ENCODE measurements at places on chromosomes 1 and 21. TPM values are rescaled to one million over a fixed set of nuclear protein-coding genes. Genes with fewer than 3 reads are reported as not detected.

The DYRK3 gene
- total RNA-seq: 39.4 TPM

GRCh38 chr1:65844296-65844695, 51.6 kb downstream of the PDE4B start:
- no peak for DNase-seq

- DNase-seq: no peak
Measured at GRCh38 chr1:157240495-157241184, 102.4 kb upstream of the ETV3 start.

GRCh38 chr1:29677028-29678024, 441.0 kb downstream of the PTPRU start:
- no peak for DNase-seq

DNA sequence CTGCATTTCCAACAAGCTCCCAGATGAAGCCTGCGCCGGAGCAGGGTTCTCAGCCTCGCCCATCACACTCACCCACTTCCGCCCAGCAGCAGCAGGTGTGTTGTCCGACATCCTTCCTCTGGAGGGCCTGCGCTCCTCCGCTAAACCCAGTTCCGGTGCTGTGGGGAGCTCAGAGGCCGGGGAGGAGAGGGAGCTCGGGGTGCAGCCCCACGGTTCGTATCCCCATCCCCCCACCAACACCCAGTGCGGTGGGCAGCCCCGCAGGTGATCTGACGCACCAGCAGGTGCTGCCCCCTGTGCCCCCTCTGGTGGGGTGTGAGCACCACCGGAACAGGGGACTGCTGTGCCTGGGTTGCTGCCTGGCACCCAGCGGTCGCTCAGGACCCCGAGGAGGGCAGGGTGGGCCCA, 3.4 kb upstream of the PEX10 start:
- no peak for DNase-seq

DNA sequence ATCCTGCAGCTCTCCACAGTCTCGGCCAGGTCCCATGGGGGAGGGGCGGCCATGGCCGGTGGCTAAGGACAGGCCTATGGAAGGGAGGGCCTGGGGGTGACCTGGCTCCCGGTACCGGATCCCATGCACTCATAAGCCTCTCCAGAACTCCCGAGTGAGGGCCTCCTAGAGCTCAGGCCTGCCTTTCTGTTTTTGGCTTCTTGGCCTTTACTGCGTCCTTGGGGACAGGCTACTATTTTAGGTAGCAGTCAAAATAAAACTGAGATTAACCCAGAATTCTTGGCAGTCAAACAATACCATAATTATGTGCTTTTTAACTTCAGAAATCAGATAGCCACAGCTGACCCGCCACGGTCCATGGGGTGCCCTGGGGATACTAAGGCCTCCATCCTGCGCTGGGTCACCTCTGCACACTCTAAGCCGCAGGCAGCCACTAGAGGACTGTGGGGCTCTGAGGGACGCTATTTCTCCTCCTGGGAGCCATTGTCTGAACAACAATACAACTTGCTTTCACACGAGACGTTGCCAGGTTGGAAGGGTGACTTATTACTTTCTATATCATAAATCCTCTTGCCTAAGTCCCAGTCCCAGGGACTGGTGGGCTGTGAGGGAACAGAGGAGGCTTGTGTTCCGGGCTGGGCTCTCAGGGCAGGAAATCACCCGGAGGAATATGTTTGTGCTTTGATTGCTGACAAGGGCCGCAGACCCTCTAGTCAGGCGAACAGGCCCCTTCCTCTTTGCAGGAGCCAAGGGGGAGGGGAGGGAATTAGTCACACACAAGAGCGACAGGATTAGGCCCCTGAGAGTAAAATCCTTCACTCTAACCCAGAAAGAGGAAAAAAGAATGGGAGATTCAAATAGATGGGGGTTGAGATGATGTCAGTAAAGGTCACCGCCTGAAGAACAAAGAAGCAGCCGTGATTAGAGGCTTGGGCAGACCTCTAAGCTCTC, 40.7 kb upstream of the BCAR3 start:
- DNase-seq: no peak

- DNase-seq: no peak
Measured at GRCh38 chr1:164064501-164064900, 494.5 kb upstream of the PBX1 start.

- DNase-seq: no peak
Measured at GRCh38 chr1:86765073-86765472, 60.7 kb downstream of the SH3GLB1 start.

- no peak for DNase-seq
Measured at GRCh38 chr1:40404670-40405462, 31.3 kb downstream of the SMAP2 start.

The AADACL4 gene
- not detected for total RNA-seq

The TAS1R3 gene
- total RNA-seq: 0.16 TPM

- DNase-seq: no peak
Measured at GRCh38 chr1:121445679-121446078, 260.9 kb downstream of the SRGAP2C start.

GRCh38 chr1:8818325-8818775, 910 bp upstream of the RERE start:
- peak; percentile 39 for DNase-seq

GRCh38 chr1:59609245-59609644, 205.5 kb upstream of the HOOK1 start:
- no peak for DNase-seq

GRCh38 chr1:210398466-210398865, 69.8 kb downstream of the HHAT start:
- no peak for DNase-seq

- DNase-seq: no peak
Measured at GRCh38 chr1:239718571-239718970, 332.2 kb downstream of the CHRM3 start.

- no peak for DNase-seq
Measured at GRCh38 chr1:33710967-33711366, 152.9 kb upstream of the HMGB4 start.

The ESRRG gene
- 0.16 TPM for total RNA-seq

The TFF1 gene
- total RNA-seq: 0.98 TPM

- DNase-seq: peak; percentile 15
Measured at GRCh38 chr21:45260191-45260825, 27.4 kb downstream of the POFUT2 start.

- no peak for DNase-seq
Measured at GRCh38 chr1:33762962-33763361, 100.9 kb upstream of the HMGB4 start.

DNA sequence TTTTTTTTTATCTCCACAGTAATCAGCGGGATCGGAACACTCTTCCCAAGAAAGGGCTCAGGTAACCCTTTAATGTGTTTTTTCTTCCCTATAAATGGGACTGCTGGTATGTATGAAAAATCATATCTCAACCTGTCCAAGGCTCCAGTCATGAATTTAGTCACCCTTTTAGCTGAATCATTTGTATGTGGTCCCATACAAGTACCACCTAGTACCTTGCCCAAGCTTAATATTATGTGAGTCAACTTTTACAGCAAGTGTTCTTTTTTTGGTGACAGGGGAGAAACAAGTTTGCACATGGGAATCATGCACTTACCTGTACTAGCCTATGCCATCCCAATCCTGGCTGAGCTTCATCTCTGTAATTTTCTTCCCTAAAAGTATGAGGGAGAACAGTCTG, 43.7 kb upstream of the IPO9 start:
- no peak for DNase-seq

DNA sequence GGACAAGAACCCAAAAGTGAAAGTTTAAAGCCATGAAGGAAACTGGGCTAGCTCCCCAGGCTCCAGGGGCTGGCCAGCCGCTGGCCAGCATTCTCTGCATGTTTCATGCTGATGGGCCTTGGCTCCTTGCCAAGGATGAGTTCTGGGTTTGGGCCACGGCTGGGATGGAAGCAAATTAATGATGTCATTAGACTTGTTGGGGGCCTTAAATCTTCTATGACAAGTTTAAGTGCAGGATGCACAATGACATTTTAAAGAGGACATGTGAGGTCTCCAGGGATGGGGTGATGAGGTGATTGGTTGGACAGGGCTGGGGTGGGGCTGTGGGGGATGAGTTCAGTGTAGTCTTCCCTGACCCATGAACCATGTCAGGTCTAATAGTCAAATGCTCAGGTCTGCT, 199.6 kb downstream of the TRABD2B start:
- no peak for DNase-seq

The SPRR2E gene
- not detected for total RNA-seq

- DNase-seq: no peak
Measured at GRCh38 chr1:174726167-174726879, 273.4 kb upstream of the CACYBP start.

DNA sequence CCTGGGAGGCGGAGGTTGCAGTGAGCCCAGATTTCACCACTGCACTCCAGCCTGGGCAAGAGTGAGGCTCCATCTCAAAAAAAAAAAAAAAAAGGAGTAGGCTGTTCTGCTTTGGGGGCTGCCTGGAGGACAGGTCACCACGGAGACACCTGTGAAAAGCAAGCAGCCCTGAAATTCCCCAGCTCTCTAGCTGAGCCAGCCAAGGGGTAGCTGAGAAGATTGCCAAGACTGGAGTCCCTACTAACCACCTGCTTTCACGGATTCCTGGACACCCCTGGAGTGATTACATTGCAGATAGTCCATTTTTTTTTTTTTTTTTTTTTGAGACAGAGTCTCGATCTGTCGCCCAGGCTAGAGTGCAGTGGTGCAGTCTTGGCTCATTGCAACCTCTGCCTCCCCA, 12.5 kb downstream of the GPX7 start:
- no peak for DNase-seq

The LORICRIN gene
- total RNA-seq: not detected

GRCh38 chr1:235882816-235883215, 16.1 kb upstream of the LYST start:
- no peak for DNase-seq

DNA sequence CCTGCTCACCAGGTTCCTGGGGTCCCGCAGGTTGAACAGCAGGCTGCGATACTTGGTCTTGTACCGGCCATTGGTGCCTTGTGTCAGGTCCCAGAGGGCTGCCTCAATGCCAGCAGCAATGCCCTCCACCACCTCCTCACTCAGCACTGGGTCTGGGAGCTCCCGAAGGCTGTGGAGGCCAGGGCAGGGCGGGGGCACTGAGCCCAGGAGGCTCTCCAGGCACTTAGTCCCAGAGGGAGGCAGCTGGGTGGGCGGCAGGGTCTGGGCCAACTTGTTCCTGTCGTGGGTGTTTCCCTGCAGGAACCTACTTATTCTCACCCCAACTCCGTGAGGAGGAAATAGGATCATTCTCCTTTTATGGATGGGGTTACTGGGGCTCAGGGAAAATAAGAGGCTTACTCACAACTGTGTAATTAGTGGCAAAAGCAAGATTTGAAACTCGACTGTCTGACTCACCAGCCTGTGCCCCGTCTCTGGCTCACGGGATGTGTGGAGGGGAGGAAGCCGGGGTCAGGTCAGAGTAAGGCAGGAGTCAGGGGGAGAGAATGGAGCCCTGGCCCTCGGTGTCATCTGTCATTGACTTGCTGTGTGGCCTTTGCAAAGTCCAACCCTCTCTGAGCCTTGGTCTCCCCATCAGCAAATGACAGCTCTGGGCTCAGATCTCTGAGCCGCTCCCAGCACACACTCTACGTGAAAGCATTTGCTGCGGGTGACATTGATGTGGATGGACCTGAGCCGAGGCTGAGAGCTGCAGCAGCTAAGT, 17.2 kb downstream of the SPOCD1 start:
- DNase-seq: peak; percentile 45

The ATP1A2 gene
- 3.9 TPM for total RNA-seq

The C1orf226 gene
- 13.8 TPM for total RNA-seq

DNA sequence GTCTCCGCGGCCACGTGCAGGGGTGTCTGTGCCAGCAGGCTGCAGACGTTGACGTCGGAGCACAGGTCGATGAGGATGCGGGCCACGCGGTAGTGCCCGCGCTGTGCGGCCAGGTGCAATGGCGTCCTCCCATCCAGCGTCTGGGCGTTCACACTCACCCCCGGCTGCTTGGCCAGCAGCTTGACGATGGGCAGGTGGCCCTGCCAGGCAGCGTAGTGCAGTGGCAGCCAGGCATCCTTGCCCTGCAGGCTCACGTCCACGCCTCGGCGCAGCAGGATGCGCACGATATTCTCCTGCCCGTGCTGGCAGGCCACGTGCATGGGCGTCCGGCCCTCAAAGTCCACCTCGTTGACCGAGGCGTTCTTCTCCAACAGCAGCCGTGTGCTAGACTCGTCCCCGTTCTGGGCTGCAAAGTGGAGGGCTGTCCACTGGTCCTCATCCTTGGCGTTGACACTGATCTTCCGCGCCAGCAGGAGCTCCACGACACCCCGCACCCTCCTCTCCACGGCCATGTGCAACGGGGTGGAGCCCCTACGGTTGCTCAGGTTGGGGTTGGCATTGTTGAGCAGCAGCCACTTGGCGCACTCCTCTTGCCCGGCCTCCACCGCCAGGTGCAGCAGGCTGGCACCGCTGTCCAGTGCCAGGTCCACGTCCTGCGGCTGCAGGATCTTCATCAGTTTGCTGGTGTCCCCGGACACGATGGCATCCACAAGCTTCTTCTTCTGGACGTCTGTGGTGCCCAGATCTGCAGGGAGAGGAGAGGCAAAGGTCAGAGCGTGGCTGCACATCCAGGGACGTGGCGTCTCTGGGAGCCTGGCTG, 25.4 kb downstream of the RIPK4 start:
- no peak for DNase-seq

- no peak for DNase-seq
Measured at GRCh38 chr1:55579332-55580001, 364.3 kb upstream of the USP24 start.

DNA sequence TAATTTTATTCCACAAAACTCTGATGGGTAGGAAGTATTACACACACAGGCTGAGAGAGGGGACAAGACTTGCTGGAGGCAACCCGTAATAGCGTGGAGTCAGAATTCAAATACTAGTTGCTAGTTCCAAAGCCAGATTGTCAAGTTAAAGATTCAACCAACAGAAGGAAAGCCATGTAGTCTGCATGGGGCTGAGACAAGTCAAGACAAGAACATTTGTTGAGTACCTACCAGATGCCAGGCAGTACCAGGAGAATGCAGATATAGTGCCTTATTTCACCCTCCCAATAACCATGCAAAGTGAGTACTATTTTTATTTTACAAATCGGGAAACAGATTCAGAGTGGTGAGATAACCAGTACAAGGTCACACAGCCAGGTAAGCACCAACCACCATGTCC, 110.4 kb upstream of the SPATA6 start:
- no peak for DNase-seq

The HFM1 gene
- total RNA-seq: 0.73 TPM

DNA sequence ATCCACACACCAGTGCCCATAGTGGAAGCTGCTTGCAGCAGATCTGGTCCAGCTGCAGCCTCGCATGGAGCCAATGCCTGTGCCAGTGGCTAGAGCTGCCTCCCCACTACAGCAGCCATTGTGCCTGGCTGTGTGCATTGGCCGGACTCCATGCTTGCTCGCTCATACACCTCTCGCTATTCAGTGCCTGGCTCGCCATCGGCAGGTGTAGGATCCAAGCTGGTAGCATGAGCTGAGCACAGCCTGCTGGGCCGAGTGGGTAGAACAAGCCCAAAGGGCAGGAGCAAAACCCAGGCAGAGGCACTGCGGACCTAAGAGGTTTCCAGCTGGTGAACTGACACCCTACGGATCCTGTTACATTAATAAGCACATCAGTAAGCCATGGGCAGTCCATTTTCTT, 1184.1 kb downstream of the AMY1C start:
- no peak for DNase-seq

- DNase-seq: no peak
Measured at GRCh38 chr1:47507144-47507543, 69.3 kb downstream of the FOXD2 start.

Measured in breast epithelium (tissue), 4 donors.